ENCODE measurements at places on chromosomes 6 and 20.

DNA sequence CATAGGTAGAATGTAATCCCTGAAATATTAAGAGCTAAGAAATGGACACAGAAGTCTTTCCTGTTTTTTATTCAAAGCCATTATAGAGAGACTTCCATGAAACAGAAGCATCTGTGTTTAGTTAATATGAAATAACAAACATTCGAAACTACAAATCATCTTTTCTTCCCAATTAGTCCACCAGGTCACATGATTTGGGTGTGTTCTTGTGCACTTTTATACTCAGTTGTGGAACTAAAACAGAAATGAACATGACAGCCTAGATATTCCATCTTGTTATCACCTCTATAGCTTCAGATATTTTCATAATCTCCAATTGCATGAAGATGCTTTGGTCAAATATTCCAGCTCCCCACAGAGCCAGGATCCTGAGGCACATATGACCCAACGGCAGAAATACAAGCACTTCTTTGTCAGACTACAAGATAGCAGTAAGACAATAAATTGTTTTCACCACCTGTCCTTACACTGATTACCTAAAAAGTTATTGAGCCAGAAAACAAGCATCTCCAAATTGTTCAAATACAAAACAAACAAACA lies 116.8 kb upstream of the BEND6 start:
- DNase-seq = no peak

DNA sequence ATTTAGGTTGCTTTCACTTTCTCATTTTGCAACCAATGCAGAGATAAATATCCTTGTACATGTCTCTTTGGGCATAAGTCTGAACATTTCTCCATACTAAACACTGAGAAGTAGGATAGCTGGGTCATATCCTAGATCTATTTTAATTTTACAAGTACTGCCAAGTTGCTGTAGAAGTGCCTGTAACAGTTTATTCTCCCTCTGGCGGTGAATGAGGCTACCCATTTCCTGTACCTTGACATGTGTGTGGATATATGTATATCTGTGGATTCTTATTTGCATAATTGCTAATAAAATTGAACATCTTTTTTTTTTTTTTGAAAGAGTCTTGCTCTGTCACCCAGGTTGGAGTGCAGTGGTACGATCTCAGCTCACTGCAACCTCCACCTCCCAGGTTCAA lies 48.0 kb upstream of the PNRC1 start:
- no peak for DNase-seq

DNA sequence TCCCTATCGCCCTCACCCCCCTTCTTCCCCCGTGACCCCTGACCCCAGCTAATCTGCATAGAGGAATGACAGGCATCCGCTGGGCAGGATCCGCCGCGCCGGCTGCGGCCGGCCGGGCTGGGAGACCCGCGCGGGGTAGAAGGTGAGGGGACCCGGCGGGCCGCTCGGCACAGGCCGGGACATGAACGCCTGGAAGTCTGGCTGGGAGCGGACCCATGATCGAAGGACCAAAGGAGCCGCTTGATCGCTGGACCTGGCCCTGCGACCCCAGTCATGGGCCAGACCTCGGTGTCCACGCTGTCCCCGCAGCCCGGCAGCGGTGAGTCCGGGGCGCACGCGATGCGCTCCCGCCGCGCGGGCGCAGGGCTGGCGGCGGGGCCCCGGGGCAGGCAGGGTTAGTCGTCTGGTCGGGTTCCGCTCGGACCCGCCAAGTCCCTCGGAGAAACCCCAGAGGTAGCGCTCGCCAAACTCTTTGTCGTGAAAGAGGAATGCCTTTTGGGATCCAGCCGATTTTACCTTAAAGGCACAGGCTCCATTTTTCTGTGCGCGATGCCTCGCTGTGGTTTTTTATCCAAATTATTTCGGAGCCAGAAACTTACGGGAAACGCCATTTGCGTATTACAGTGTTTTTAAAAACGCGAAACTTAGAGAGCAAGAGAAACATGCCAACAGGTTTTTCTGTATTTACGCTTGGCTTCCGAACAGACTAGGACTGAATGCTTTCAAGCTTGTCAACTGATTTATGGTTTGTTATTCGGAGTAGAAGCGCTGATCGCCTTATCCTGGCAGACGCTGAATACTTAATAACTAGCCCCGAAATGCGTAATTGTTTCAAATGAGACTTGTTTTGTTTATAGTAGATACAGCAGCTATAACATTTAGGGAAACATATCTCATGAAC lies at the start of gene PHACTR2:
Gene PHACTR2 (plus strand): TSS at position 75 of the 901 bp plus-strand sequence. CDS start 199 bp downstream, at position 274.
- DNase-seq = peak; percentile 37

- DNase-seq = no peak
Observed at GRCh38 chr6:35084041-35084491, 57.1 kb downstream of the TCP11 start.

- DNase-seq = no peak
Observed at GRCh38 chr6:138856654-138857053, 60.8 kb downstream of the ECT2L start.

GRCh38 chr6:155013457-155013876 lies 18.4 kb downstream of the TIAM2 start:
- no peak for DNase-seq

DNA sequence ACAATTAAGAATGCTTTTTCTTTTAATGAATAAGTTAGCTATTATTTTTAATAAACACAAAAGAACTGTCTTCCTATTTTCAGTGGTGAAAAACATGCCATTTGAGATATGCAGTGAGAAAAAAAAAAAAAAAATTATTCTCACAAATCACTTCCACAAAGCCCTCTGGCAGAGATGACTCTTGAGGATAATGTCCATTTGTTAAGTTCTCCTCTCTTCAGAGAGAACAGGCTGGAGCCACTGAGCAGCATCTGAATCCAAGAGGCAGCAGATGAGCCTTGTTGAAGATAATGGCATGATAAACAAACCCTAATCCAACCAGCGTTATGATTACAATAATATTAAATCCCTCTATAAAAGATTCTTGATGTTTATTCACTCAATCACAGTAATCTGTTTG lies 105.0 kb downstream of the PTPRK start:
- no peak for DNase-seq

DNA sequence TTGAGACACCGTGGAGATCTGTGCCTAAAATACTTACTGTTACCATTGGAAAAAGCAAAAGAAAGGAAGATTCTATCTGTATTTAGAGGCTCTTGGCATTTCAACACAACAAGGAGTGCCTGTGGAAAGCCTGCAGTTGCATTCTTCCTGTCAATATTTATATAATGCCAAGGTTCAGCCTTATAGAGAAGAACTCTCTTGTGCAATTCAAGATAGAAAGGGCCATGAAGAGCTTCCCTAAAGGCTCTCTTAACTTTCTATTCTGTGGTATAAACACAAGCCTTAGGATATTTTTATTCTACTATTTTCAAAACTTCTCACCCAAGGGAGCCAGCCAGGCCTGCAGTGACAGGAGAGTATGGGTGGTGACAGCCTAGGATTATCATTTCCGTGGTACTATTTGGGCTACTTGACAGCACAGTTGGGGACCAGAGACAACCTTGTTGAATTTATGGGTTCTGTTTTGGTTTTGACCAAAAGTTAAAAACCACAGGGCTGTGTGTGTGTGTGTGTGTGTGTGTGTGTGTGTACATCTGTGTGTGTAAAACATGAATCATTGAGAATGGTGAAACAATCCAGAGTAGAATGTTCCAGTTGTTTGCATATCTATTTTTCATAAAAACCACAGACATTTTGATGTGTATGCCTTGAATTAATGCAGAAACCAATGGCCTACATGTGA lies 700.9 kb upstream of the SLC35B3 start:
- no peak for DNase-seq

GRCh38 chr6:166008441-166009369 lies 158.9 kb downstream of the TBXT start:
- no peak for DNase-seq

GRCh38 chr6:79421707-79422484 lies 115.3 kb downstream of the LCA5 start:
- no peak for DNase-seq

DNA sequence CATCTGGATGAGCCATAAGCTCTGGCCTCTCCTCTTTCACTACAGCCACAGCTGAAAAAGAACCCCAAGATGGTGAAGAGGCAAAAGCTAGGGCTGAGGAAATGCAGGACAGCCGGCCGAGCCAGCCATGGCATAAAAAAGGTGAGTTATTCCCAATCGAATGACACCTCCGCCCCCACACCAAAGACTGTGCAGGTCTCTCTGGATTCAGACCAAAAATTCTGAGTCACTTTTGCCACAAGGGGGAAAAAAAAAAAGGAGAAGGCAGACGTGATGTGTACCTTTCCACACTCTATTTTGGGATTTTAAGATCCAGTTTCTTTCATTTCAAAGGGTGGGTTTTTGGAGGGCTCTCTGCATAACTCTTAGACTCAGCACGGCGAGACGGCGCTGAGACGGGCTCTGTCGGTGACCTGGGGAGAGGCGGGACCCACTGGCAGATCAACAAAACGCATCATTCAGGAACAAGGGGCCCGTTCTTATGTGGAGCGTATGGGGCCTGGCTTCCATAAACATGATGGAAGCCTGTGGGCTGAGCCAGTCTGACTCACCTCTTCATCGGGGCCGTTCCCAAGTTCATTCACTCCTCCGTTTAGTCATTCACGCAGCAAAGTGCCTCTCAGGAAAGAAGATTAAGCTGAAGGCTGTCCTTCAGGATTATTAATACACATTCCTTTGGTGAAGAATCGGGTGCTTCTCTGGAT lies 54.8 kb downstream of the NFATC2 start:
- no peak for DNase-seq

DNA sequence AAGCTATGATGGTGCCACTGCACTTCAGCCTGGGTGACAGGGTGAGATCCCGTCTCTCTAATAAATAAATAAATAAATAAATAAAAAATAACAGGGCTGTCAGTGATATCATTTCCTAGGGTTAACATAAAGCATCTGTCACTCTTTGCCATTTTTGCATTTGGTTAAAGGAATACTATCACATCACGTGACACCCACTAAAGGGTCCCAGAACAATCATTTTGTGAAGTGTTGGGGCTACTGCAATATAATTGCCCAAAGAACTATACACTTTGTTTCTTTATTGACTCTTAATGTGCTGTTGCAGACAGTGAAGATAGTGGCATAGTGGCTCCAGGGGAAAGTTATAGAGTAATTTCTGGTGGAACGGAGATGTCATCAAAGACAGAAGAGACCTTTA lies 176.5 kb upstream of the MMS22L start:
- no peak for DNase-seq

DNA sequence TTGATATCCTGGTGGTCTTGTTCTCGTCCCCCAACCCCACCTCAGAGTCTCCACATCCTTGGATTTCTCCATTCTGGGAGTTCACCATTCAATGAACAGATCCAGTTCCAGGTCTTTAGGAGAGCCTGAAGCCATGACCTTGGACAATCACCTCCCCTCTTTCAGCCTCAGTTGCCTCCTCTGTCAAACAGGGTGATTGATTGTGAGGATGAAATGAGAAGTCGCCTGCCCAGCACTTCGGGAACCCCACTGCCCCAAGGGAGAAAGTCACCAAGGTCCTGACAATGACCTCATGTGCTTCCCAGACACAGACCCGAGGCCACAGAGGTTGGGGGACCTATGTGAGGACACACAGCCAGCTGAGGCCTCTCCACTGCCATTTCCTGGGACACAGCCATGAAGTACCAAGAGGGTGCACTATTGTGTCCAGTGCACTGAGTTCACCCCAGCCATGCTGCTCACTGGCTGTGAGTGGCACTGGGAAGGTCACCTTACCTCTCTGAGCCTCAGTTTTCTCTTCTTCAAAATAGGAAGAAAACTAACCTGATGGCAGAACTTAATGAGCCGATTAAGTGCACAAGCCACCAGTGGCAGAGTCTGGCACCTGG lies 61.7 kb downstream of the SNAI1 start:
- no peak for DNase-seq

DNA sequence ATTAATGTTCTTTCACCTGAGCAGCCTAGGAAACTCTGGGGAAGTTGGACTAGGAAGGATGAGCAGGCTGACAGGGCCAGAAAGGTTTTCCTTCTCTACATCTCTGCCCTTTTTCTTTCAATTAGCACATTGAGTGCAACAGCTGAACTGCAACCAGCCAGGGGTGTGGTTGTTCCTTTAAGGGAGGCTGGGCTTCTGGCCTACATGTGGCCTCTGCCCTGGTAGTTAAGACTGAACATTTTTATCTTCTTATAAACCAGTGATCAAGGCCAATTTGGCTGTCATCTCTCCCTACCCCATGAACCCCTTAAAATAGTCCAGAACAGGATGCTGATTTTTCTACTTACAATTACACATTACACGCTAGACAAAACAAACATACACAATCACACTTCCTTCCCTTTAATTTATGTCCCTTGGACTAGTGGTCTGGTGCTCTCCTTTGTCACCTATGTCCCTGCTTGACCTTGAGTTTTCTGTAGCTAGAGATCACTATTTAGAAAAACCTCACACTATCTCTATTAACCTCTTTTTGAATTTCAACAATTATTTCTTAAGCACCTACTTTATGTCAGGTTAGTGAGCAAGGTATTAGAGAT lies 60.3 kb downstream of the RNF217 start:
- DNase-seq = no peak

GRCh38 chr6:25027221-25027916 lies 91.6 kb upstream of the RIPOR2 start:
- DNase-seq = peak; percentile 76

DNA sequence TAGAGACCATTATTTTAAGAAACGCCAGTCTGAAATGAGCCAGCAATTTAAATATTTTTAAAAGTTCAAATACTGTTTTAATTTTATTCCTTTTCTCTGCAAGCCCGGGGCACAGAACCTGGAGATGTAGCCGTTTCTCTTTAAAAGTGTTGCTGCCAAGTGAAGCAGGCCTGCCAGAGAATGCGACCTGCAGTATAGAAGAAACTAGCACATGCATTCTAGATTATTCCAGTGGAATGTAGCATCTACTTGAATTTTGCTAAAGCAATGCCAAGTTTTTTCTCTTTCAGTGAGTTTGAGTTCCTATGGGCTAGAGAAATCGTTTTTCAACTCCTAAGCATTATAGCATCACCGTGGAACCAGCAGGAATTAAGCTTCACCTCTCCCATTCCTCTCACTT lies 101.3 kb downstream of the QRSL1 start:
- no peak for DNase-seq

- DNase-seq = no peak
Observed at GRCh38 chr20:1456300-1456699, 10.3 kb downstream of the NSFL1C start.

GRCh38 chr20:22688485-22688884 lies 104.1 kb upstream of the FOXA2 start:
- no peak for DNase-seq

DNA sequence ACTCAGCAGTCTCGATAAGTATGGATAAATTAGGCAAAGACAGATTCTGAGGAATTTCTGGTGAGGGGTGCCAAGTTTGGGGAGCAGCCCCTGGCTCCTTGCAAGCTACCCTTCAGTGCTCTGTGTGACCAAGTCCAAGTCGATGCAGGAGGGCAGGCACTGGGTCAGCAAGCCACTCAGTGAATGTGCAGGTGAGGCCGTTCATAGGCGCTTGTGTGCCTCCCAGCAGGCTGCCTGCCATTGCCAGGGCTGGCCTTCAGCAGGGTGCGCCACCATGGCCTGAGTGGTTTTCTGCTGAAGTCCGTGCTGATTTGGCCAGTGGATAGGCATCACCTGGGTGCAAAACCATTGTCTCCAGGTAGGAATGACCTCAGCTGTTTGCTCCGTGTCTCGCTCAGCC lies 3.3 kb upstream of the GNRH2 start:
- no peak for DNase-seq
